ENCODE measurements at places on chromosomes 7 and 10. TPM values are rescaled to one million over a fixed set of nuclear protein-coding genes. Genes with fewer than 3 reads are reported as not detected.

NOS3 gene
- total RNA-seq: 26.4 TPM

OR6V1 gene
- not detected for total RNA-seq

ALDH18A1 gene
- total RNA-seq: 97.4 TPM

FFAR4 gene
- not detected for total RNA-seq

SEMA3E gene
- total RNA-seq: not detected

CLEC2L gene
- not detected for total RNA-seq

GIMAP8 gene
- total RNA-seq: 104 TPM

NKX1-2 gene
- total RNA-seq: not detected

CASTOR2 gene
- 4.0 TPM for total RNA-seq

SPDYE8 gene
- total RNA-seq: not detected

BMPR1A gene
- total RNA-seq: 0.65 TPM

IRF5 gene
- total RNA-seq: 1.7 TPM

CHAT gene
- not detected for total RNA-seq

ZNF107 gene
- total RNA-seq: 1.6 TPM

ZNF25 gene
- total RNA-seq: 5.5 TPM

ABCC2 gene
- total RNA-seq: 0.61 TPM

HTRA1 gene
- 93.9 TPM for total RNA-seq

GPC2 gene
- total RNA-seq: 6.8 TPM

SPDYE9 gene
- not detected for total RNA-seq

FAM25A gene
- not detected for total RNA-seq

CUZD1 gene
- 0.91 TPM for total RNA-seq

CNOT4 gene
- 2.9 TPM for total RNA-seq

FKBP9 gene
- total RNA-seq: 145 TPM

ZNF804B gene
- not detected for total RNA-seq

TAS2R3 gene
- total RNA-seq: 0.76 TPM

HIF1AN gene
- total RNA-seq: 6.7 TPM

SLC12A9 gene
- total RNA-seq: 17.2 TPM

SAMD9L gene
- 78.0 TPM for total RNA-seq

CHPF2 gene
- 54.6 TPM for total RNA-seq

LIPJ gene
- not detected for total RNA-seq

IFIT3 gene
- 100 TPM for total RNA-seq

CDNF gene
- 0.32 TPM for total RNA-seq

CLEC5A gene
- total RNA-seq: not detected

ZNF786 gene
- total RNA-seq: 8.1 TPM

SEMA3C gene
- 5.9 TPM for total RNA-seq

TMEM273 gene
- 9.7 TPM for total RNA-seq

SFTPD gene
- total RNA-seq: not detected

GAD2 gene
- not detected for total RNA-seq

CRHR2 gene
- not detected for total RNA-seq

MET gene
- 77.7 TPM for total RNA-seq

ZNF467 gene
- total RNA-seq: 1.8 TPM

CLIP2 gene
- total RNA-seq: 25.5 TPM

FEZF1 gene
- not detected for total RNA-seq

HMX3 gene
- total RNA-seq: not detected

TMEM254 gene
- 3.6 TPM for total RNA-seq

Measured in epithelial cell of umbilical artery (primary cell).